ENCODE measurements at places on chromosomes 7 and 10.

DNA sequence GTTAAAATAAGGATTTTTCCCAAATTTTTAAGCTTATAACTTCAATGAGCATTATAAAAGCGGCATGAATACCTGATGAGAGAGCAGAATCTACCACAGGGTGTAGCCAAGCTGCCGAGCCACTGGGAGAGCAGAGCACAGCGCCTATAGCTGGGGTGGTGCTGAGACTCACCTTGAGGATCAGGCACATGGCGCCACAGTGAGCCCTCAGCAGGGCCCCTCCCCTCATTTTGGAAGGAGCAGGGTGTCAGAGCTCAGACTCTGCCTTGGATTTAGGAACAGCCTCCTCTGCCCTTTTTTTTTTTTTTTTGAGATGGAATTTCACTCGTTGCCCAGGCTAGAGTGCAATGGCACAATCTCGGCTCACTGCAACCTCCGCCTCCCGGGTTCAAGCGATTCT lies 118.6 kb downstream of the SRPK2 start:
- no peaks in the 10 kb centered on the region for H3K27me3 ChIP-seq
- no peak overlapping the region for H3K27ac ChIP-seq
- H3K4me1 ChIP-seq = peaks cover 6% of the 10 kb centered on the region
- no peak for DNase-seq

DNA sequence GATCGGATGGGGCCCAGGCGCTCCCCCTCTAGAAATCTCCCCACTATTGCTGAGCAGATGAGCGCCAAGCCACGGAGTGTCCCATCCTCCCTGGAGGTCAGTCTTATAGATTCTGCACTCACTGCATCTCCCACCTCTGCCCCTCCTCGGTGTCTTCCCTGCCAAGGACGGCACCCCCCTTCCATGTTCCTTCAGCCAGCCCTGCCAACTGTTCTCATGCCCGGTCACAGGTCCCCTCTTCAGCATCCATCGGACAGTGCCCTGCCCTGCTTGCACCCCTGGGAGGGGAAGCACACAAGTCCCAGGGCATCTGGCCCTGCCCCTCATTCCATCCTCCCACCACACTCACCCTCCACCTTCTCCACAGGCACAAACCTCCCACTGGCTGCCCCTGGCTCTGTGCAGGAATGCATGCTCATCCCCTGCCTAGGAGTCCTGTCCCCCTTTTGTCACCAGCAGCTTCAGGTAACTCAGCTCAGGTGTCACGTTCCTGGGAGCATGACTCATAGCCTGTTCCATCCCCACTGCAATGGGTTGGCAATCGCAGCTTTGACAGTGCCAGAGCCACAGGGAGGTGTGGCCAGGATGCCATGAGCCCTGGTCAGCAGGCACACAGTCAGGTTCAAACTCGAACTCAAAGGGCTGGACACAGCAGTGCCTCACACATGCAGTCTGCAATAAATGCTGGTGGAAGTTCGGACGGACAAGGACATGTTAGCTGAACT lies 234.7 kb upstream of the TCERG1L start:
- DNase-seq = no peak
- H3K27me3 ChIP-seq = no peaks in the 10 kb centered on the region
- no peak overlapping the region for H3K27ac ChIP-seq
- H3K4me3 ChIP-seq = no peak overlapping the region
- no peaks in the 10 kb centered on the region for H3K36me3 ChIP-seq

- H3K36me3 ChIP-seq = no peaks in the 10 kb centered on the region
- no peak for DNase-seq
- no peak overlapping the region for H3K27ac ChIP-seq
- H3K4me3 ChIP-seq = no peak overlapping the region
- H3K27me3 ChIP-seq = no peaks in the 10 kb centered on the region
Observed at GRCh38 chr7:30470163-30470770, 8.3 kb downstream of the NOD1 start.

DNA sequence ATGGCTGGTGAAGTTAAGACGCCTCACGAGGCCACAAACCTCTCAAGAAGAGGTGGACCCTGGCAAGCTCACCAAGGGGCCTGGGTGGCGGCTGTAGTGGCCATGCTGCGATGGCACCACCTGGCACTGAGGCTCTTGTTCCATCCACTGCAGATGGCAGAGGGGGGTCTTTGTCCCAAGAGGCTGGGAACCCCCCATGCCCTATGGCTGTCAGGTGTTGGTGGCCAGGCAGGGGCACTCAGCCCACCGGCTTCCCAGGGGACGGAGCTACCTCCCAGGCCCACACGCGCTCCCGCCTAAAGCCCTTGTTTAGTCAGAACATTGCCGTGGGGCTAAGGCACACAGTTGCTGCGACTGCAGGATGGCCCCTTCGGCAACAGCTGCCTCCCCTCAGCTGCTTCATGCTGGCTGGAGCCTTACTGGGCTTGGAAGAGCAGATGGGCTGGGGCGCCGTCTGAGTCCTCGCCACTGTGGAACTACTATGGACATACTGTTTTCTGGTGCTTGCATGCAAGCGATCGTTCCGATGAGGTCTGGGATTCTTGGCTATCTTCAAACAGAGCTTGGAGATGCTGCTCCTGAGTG lies 46.8 kb downstream of the DPYSL4 start:
- H3K4me3 ChIP-seq = no peak overlapping the region
- no peak for DNase-seq
- H3K27me3 ChIP-seq = no peaks in the 10 kb centered on the region
- H3K27ac ChIP-seq = no peak overlapping the region

DNA sequence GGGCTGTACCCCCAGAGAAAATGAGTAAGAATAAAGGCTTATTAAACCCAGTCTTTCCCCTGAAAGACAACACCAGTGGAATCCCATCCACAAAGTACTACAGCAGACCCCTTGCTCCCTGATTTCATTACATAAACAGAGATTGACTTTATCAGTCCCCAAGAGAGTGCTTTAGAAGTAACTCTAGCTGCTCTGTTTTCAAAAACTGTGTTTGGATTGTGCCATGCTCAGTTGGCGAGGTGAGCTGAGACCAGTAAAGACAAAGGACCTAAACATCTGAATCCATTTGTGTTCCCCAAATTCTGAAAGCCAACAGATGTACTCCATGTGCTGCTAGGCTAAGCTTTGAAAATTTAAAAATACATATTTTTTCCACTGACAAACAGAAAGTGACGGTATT lies 127.0 kb downstream of the ATE1 start:
- no peaks in the 10 kb centered on the region for H3K27me3 ChIP-seq
- no peaks in the 10 kb centered on the region for H3K36me3 ChIP-seq
- H3K4me3 ChIP-seq = no peak overlapping the region

DNA sequence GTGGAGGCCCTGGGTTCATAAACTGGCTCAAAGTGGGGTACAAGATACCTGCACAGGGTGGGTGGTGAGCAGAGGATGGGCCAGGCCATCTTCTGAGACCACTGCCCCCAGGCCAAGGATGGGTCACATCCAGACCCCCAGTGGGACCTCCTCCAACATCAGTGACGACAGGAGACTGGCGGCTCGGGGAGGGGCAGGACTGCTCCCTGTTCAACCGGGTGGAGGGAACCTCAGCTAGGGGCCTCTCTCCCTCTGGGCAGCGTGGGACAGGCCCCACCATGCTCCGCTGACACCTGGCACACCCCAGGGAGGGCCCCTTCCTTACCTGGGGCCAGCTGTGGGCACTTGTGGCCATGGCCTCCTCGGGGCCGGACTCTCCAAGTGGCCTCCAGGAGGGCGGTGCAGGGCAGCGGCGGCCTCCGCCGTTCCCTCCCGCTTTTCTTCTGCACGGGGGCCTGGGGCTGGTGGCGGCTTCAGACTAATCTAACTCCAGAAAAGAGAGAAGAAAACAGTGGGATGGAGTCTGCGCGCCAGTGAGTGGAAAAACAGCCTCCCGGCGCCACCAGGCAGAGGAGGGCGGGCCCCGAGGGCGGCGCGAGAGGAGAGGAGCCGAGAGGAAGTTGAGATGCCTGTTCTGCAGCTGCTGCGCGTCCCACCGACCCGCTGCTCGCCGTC lies at the start of gene CALHM2:
CALHM2 (minus strand) TSS at position 540 of the 675 bp plus-strand sequence. CDS start 2,429 bp downstream, outside the sequence.
- H3K27me3 ChIP-seq = no peaks in the 10 kb centered on the region
- peaks cover 22% of the 10 kb centered on the region for H3K4me1 ChIP-seq
- H3K4me3 ChIP-seq = peak within 1 kb of the TSS; percentile 98
- H3K36me3 ChIP-seq = peaks cover 12% of the 10 kb centered on the region
- peak within 1 kb of the TSS; percentile 83 for H3K27ac ChIP-seq

Data from GM12878 (cell line).